ENCODE measurements at places on chromosomes 5 and 9.

GRCh38 chr9:110975278-110975677 lies 63.0 kb downstream of the LPAR1 start:
- no peak for DNase-seq

DNA sequence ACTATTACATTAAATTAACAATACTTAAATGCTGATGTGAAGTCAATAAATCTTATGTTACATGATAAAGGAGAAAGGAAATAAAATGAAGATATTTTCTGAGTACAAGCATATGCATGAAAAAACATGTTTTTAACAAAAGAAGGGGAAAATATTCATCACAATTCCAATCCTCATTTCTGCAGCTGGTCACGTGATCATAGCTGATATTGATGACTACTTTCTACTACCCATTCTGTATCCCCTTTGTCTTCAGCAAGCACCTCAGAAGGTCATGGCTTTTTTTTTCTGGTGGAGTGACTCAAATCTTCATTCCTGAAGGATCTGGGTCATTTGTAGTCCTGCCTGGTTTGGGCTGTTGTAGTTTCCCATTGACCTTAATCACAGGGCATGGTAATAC lies 90.9 kb downstream of the CDO1 start:
- DNase-seq = no peak

DNA sequence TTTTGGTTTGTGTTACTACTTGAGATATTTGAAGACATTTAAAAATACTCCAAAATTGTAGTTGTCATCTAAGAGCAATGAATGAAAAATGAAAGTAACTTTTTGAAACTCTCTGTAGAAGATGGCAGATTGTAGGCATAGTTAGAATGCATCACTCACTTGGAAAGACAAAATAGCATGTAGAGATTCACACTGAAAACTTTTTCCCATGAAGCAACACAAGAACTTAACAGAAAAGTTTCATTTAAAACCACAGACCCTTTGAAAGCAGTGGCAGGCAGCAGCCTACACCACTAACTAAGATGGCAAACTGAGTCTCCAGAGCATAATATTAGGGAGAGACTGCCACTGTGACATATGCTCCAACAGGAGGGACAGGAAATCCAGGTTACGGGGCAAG lies 18.9 kb upstream of the FAM174A start:
- no peak for DNase-seq

- DNase-seq = no peak
Observed at GRCh38 chr5:143229426-143229895, 174.0 kb downstream of the NR3C1 start.

- DNase-seq = no peak
Observed at GRCh38 chr9:6616951-6617602, 28.5 kb downstream of the GLDC start.

GRCh38 chr5:156402387-156402921 lies 75.5 kb downstream of the SGCD start:
- no peak for DNase-seq

GRCh38 chr5:96079075-96079474 lies 117.4 kb upstream of the ELL2 start:
- no peak for DNase-seq

- no peak for DNase-seq
Observed at GRCh38 chr9:113185271-113185670, 34.5 kb downstream of the SLC31A2 start.

GRCh38 chr5:97096191-97096590 lies 46.2 kb downstream of the LIX1 start:
- DNase-seq = no peak

DNA sequence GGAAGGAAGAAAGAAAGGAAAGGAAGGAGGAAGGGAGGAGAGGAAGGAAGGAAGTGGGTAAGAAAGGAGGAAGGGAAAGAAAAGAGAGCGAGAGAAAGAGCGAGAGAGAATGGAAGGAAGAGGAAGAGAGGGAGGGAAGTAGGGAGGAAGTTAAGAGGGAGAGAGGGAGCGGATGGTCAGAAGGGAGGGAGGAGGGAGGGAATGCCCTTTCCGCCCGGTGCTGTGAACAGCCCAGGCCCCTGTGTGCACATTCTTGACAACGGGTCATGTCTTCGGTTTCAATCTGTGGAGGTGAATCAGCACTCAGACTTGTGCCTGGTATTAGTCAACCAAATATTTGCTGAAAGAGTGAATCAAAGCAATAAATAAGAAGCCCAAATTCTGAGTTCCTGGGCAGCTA lies 39.2 kb downstream of the PRUNE2 start:
- no peak for DNase-seq

DNA sequence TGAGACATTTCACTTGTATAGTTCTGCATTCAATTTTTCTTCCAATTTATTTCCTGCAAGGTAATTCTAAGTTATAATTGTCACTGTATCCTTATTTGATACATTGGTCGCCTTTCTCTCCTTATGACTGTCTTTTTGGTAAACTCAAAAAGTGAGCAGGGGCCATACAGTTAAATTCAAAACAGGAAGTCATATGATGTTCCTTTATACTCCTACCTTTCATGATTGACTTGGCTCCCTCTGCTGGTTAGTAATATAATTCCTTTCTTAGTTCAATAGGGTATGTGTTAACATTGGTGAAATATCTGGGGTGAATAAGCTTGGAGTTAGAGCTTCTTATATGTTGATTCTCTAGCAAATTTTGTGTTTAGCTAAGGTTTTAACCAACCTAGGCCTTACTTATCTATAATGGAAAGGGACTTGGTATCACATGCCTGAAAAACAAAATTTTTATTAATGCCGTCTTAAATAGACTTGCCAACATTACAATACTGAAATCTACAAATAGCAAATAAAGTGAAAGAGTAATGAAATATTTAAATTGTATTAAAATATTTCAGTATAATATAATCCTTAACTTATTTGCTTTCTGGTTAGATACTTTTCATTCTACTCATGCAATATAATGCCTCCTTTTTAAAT lies 6.0 kb upstream of the NIPBL start:
- peak; percentile 85 for DNase-seq

GRCh38 chr9:132798817-132799790 lies 79.0 kb downstream of the AK8 start:
- DNase-seq = no peak

DNA sequence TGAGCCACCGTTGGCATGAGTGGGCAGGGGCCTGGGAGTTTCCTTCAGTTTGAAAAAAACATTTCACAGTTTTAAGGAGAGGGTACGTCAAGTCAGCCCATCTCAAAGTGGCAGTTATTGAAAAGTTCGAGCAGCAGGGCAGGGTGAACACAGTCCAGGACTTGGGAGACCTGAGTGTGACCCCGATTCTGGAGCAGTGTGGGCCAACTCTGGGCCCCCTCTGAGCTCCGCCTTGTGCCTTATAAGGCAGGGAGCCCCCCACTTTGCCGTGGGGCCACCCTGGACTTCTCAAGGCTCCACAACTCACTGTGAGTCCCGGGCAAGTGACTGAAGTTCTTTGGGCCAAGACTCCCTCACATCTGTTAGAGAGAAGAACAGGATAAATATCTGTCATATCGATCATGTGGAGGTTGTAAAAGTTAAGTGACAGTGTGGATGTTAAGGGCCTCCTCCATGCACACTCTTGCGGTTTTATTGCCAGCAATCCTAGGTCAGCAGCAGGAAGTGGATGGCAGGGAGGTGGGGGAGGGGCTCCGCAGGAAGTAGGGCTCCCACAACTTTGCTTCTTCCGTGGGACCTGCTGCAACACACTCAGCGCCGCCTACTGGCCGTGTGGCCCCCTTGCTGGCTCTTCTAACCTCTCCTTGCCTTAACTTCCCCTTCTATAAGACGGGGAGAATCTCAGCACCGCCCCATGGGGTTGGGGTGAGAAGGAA lies 38.4 kb downstream of the HRH2 start:
- no peak for DNase-seq

- DNase-seq = no peak
Observed at GRCh38 chr5:170300361-170301013, 2.9 kb upstream of the LCP2 start.

DNA sequence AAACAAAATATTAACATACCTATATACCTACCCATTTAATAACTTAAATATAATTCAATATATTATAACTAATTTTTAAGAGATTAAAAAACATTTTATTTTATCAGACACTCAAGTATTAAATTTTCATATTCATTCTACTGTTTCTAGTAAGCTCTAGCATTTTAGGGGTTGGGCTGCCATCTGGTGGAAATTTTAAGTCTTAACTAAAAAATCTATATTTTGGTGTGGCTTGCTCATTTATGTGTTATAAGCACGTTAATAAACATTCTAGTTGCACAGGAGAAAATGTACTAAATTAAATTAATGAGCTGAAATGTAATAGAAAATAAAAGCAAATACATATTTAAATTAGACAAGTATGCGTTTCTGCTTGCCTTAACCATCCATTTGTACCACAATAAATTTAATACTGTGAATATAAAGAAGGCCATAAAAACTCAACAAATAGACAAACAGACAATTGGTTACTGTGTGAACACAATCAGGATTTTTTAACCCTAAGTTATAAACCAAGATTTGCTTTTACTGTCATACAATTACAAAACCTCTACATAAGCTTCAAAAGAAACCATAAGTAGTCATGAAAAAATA lies 1728.3 kb upstream of the CDH9 start:
- peak; percentile 85 for DNase-seq

DNA sequence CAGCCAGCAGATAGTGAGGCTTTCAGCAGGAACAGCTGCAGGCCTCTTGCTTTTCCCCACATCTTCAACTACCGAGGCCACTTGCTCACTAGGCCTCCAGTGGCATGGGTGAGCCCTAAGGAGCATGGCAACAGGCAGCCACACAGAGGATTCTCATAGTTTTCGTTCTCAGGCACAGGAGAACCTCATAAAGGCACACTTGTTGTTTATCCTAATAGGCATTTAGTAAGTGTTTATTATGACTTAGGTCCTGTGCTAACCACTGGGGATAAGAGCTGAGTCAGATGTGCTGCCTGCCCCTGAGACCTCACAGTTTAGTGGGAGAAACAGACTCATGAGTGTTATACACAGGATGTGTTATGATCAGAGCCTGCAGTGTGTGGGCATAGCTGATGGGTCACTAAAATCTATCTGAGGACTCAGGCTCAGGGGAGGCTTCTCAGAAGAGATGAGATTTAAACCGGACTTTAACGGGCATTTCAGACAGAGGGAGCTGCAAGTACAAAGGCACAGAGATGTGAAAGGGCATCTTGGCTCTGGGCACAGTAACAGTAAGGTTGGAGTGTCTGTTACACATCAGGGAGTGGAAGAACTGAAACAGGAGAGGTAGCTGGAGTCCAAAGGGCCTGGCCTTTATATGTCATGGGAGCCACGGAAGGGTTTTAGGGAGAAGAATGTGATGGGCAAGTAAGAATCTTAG lies 21.0 kb upstream of the HEMGN start:
- no peak for DNase-seq

DNA sequence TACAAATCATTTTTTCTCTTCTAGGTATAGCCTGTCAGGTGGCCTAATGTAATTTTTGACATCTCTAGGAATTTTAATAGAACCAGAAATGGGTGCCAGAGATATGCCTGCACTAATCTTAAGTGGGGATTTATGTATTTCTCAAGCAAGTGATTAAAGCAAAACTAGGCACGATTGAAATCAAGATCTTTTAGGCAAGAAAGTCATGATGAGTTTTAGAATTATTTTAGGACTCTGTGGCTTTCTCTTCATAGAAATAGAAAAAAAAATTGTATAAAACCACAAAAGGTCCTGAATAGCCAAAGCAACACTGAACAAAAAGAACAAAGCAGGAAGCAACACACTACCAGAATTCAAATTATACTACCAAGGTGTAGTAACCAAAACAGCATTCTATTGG lies 952 bp upstream of the AMACR start:
- DNase-seq = no peak

GRCh38 chr9:87387351-87388011 lies 110.2 kb upstream of the DAPK1 start:
- no peak for DNase-seq

DNA sequence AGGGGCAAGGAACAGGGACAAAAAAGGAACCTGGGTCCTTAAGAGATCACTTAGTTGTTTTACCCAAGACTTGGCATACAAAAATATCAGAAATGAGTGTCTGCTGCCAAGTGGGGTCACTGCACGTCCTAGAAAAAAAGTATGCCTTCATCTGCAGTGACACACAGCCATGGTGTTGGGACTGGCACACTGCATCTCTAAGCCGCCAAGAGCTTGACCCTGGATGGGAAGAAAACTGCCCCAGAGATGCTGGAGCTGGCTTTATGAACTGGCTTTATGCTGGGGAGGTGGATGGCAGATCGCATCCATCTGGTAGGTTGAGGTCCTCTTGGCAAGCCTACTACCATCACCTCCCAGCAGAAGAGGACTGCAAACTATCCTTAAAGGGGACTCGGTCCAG lies 51.7 kb downstream of the IRF1 start:
- no peak for DNase-seq

- no peak for DNase-seq
Observed at GRCh38 chr5:121731377-121731776, 120.3 kb upstream of the FTMT start.

DNA sequence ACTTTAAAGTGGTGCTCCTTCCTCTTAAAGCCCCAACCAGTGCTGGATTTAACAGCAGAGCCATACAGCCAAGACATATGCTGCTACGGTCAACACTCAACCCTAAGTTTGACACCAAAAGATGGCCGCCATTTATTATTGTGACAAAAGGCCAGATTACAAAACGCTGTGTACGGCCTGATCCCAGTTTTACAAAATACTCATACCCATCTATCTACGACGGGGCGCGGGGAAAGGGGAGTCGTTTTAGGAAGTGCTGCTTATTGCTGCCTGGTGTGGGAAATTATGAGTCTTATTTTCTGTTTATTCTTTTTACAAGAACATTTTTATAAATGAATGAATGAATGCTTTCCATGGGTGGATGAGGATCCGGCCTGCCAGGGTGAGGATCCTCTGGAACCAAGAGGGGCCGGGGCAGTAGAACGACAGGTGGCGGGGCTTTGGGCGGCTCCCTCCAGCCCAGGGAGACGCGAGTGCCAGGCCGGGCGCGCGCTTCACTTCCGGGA lies 457 bp upstream of the IDNK start:
- DNase-seq = no peak

DNA sequence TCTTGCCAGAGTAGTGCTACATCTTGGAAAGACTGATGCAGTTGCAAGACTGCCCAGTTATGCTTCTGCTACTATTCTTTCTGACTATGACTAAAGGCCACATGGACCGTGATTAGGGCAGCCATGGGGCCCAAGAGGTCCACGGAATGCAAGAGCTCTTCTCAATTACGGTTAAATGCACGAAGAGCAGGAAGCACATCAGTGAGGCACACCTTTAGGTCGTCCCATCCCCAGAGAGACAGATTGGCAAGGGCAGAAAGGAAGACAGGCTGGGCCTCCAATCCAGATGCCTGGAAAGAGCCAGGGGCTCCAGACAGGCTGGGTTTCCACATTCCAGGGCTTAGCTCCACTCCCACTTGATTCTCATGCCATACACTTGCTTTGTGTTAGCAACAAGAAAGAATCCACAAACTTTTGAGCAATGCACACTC lies 132.3 kb upstream of the SLIT3 start:
- DNase-seq = no peak

Data from NCI-H1105 treated with DMSO at 0.1 percent for 48 hours (cell line).